ENCODE measurements at places on chromosomes 2 and 18.

DNA sequence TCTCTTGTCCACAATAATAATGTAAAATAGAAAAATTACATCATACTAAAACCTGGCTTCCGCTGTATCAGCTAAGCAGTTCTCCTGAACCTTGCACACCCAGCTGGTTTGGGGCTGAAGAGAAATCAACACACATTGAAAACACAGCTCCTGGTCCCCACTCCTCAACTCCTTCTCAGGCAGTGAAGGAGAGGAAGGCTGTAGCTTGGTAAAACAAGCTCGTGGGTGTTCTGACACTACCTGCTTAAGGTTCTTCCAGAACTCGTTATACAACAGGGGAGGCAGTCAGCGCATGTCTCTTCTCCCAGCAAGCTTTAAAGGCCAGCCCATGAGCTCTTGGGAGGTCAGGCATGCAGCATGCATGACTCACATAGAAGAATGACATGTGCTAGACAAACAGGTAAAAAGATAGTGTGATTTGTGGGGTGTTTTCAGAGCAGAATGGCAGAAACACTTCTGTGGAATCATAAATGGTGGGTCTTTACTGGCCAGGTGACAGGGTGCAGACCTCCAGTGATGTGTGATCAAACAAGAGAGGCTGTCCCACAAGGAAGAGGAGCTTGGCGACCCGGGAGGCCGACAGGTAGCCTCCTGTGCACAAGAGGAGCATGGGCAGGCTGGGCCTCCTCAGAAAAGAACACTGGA is 69.1 kb downstream of the UXS1 start:
- DNase-seq, result no peak

DNA sequence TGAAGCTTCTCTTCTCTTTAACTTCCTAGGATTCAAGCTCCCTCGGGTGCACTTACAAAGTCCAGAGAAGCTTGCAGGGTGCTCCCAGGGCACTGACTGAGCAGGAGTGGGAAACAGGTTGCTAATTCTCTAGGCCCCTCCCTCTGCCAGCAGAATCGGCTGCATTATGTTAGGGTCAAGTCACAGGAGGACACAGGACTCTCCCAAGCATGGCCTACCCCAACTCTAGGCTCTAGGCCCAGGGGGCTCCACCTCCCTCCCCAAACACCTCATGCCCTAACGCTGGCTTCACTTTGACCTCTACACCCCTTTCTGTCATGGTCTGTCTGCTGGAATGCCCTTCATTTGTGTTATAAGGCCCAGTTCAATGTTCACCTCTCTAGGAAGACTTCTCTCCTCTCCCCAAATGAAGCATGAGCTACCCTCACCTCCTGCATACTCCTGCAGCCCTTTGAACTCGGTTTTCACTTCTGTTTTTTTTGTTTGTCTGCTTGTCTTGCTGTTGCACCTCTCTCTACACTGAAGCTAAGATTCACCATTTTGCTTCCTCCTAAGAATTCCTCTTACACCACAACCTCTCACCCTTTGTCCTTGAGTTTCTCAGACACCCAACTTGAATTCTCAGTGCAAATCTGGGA is 521.8 kb upstream of the ID2 start:
- no peak for DNase-seq

DNA sequence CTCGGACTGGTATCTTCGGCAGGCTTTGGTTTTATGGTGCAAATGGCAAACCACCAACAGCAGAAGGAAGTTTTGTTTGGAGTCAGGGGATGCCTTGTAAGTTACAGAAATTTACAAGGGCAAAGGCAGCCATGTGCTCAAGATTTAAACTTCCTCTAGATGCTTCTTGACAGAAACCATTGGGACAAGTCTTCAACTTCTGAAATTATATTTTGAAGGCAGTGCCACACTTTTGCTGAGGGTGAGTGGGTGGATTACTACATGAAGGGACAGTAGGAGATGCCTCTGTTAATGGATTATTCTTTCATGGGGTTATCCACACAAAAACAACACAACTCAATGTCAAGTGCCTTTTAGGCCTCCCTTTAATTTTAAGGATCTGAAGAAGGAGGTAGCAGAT is 97.9 kb downstream of the VAPA start:
- DNase-seq, result no peak

DNA sequence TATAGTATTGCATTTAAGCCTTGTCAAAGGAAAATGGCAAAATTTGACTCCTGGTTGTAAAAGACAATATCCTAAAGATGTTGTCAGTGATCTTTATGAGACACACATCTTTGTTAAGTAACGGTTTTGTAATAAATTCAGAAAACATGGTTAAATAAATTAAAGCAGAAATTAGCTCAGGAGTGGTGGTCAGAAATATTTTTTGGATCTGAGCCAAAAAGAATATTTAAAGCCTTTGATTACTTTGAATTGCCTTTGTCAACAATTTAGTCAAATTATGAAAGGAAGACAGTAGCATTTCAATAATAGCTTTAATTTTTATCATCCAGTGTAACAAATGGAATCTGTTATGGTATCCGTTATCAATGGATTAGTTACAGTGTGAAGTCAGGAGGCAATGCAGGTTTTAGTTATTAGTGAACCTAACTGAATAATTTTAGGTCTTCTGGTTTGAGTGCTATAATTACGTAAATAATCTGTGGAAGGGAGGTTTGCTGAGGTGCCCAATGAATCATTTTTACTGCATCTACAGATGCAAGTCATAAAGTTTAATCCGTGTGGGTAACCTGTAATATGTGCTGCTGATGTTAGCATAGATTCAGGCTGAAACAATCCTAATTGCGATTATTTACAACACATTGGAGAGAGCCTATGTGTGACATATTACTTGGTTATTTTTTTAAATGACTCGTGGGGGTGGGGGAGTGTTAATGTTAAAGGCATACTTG is 42.7 kb downstream of the SMAD4 start:
- DNase-seq, result no peak

GRCh38 chr2:118763797-118764196 is 83.7 kb downstream of the EN1 start:
- DNase-seq, result no peak

DNA sequence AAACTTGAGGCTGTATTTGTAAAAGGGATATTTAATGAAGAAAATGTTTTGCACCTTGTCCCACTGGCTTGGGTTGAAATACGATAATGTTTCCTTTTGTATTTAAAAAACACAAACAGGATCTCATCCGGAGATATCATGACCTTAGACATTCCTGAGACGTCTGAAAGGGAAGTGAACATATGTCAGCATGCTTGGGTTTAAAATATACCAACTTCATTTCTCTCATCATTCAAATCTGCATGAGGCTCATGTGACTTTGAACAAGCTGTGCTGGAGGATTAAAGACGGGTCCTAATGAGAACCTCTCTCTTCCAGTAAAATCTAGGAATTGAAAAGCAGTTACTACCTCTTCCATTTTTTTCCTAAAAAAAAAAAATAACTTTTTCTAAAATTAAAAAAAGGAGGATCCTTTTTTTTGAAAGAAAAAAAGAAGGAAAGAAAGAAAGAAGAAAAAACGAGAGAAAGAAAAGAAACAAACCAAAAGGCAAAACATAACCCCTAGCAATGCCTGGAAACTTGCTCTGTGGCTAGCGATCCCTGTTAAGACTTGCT is 106.8 kb upstream of the ZFP36L2 start:
- no peak for DNase-seq

DNA sequence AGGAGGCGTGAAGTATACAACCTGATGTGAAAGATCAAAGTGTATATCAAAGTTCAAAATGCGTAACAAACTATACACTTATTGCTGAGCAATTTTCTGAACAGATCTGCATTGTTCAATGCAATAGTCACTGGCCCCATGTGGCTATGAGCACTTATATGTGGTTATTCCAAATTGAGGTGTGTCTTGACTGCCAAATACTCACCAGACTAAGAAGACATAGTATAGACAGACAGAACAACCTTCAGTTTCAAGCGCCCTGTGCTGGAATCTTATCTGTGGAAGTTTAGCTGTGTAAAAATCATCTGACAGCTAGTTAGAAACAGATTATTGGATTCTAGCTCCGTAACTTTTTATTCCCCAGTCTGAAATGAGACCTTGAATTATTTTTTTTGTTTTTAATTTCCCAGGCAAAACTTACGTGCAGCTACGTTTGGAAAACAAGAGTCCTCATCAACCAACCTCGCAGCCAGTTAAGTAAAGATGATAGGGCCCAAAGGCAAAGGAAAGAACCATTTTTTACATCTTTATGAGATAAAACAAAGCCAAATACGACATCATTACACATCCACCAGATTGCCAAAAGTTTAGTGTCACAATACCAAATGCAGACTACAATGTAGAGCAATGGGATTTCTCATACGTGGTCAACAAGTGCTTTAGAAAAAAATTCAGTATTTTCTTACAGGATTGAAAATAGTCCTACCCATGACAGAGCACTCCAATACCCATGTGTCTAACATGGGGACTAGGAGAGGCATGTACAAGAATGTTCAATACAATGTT is 37.2 kb downstream of the MBOAT2 start:
- no peak for DNase-seq

GRCh38 chr2:26185954-26186770 is 13.3 kb downstream of the GAREM2 start:
- DNase-seq, result no peak

- no peak for DNase-seq
Observed at GRCh38 chr2:232873292-232873908, 3.3 kb downstream of the SNORC start.

GRCh38 chr2:67210430-67210829 is 186.7 kb upstream of the ETAA1 start:
- no peak for DNase-seq

- DNase-seq, result no peak
Observed at GRCh38 chr2:15034246-15034645, 401.7 kb downstream of the LRATD1 start.

DNA sequence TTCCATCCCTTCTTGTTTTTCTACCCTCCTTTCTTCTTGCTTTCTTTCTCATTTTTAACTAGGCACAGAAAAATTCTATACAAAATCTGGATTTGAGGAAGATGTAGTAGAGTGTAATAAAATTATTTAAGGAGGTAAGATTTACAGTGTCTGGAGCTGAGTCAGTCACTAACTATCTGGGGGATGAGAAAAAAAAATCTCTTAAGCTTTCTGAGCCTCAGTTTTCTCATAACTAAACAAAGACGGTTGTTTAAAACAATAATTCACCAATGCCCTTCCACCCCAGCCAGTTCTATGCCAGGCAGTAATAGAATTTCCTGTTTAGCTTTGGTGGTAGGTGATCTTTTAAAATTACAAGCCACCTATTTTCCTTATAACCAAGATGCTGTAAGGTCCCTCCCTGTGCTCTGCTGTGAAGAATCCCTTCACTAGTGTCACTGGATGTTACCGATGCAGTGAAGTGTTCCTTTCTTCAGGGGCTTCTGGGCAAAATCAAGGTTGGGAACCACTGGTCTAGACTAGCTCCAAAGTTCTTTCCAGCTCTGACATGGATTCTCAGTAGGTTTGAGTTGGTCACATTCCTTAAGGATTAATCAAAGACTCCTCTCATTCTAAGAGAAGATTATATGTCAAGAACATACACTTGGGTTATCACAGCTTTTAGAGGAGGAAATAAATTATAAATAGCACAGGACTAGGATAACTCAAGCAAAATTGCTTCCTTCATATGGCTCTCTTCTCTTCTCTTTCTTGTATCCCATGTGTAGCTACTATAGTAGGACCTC is 289.0 kb downstream of the CDH2 start:
- no peak for DNase-seq

DNA sequence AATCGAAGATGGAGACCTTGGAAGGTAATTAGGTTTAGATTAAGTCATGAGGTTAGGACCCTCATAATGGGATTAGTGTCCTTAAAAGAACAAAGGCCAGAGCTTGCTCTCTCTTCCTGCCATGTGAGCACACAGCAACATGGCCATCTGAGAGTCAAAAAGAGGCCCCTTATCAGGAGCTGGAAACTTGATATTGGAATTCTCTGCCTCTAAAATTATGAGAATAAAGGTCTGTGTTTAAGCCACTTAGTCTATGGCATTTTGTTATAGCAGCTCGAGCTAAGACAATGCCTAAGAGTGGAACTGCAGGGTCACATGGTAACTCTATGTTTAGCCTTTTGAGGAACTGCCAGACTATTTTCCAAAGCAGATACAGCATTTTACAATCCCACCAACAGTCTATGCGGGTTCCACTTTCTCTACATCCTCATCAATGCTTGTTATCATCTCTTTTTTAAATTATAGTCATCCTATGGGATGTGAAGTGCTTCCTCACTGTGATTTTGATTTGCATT is 42.4 kb downstream of the THADA start:
- no peak for DNase-seq
